GDM1 (cell line): ENCODE measurements at places on chromosomes 1 and 21.

GRCh38 chr1:21524686-21525339, 15.6 kb downstream of the ALPL start:
- DNase-seq = no peak

- DNase-seq = no peak
Measured at GRCh38 chr1:164801246-164801731, 242.3 kb downstream of the PBX1 start.

DNA sequence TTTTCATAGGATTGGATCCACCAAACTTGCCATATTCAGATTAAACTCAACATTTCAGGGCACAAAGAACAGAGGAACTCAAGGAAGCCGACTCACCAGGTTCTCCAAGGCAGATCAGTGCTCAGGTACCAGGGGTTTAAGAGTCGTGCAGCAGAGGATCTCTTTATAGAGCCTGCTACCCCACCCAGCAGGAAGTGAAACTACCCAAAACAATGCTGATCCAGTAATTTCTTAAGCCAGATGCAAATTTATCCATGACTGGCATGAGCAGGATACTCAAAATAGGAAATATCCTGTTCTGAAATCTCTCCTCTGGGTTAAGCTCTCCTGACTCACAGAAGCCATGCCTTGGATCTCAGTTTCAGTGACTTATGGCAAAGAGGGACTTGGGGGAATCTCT, at the start of gene SPRR2A:
Gene SPRR2A, minus strand, starts transcription at position 138 of the 400 bp plus-strand sequence. CDS start 777 bp downstream, outside the sequence.
- DNase-seq = no peak

- DNase-seq = peak; percentile 34
Measured at GRCh38 chr1:84936116-84936810, 43.3 kb upstream of the LPAR3 start.
